Midbrain (tissue), 1 donor: ENCODE measurements at places on chromosomes 13 and 19.
A peak's percentile ranks its signal among the peaks of the same experiment; 100 is the strongest.

- no peak for DNase-seq
These were observed at the start of gene SYT5 for GRCh38 chr19:55179606-55180484. Gene SYT5, minus strand, starts transcription at chr19:55180289. Its CDS starts 1,248 bp downstream, at chr19:55179041.

DNA sequence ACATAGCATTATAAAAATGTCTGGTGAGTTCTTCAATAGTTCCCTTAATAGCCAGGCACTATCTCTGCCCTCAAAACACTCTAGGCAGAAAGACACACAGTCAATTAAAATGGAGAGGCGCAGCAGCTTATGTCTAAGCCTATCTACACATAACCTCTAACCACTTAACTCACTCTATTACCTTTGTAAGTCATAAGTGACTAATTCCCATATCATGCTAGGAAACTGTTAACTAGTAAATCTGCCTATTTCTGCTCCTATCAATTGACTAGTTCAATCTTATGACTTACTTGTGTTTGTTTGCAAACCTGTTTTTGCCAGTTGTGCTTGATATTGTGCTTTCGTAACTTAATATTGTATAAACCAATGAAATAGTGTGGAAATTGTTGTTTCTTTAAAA is 3.2 kb downstream of the CCDC122 start:
- no peak for DNase-seq

GRCh38 chr13:111411151-111411858 is 90.9 kb downstream of the TEX29 start:
- DNase-seq, result no peak

GRCh38 chr13:47337781-47338507 is 441.1 kb upstream of the HTR2A start:
- DNase-seq, result no peak

GRCh38 chr19:48271531-48272151 is 1.8 kb downstream of the ZNF114 start:
- peak; percentile 21 for DNase-seq

- DNase-seq, result peak; percentile 20
These were observed 39.9 kb upstream of the CCNE1 start for GRCh38 chr19:29771708-29772414.

- DNase-seq, result no peak
These were observed 426 bp downstream of the KLC3 start for GRCh38 chr19:45340899-45341453.

DNA sequence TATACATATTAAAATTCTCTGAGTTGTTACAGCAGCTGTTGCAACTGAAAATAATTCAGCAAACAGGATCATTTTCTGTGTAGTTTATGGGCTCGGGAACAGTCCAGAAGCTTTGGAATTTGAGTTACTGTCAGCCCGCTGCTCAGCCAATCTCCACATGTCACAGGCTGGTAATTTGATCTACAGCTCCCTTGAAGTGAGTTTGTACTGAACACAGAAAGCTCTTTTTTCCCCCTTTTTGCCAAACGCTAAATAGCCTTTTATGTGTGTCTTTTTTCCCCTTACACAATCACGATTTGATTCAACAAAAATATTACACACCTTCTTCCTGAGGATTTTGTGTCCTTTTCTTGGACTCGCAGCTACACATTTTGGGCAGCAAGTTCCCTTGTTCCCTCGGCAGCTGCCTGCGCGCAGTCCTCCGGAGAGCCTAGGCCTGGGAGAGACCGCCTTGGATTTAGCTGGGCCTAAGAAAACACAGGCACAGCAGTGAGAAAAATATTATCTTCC is 371.4 kb downstream of the KCNRG start:
- DNase-seq, result no peak

- peak; percentile 93 for DNase-seq
These were observed 4.2 kb upstream of the SPACA6 start for GRCh38 chr19:51688671-51689571.

DNA sequence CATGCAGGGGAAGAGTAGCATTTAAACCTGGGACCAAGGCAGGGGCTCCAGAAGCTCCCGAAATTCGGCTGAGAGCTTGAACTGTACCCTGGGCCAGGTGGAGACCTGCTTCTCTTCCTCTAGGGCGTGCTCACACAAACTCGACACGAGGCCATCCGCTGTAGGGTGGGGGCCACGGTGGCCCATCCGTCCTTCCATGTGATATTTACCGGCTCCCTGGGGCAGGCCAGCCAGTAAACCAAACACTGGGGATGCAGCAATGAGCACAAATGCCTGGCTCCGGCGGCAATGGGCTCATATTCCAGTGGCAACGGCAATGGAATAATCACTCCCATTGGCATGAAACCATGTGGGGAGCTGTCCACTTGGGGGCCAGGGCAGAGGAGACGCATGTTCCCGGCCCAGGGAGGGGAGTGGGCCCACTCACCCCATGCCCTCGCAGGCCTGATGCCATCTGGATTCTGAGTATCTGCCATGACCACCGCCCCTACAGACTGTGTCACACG is 10.8 kb downstream of the SH3GL1 start:
- DNase-seq, result no peak

- DNase-seq, result no peak
These were observed 1.1 kb upstream of the NEK3 start for GRCh38 chr13:52160506-52160905.

DNA sequence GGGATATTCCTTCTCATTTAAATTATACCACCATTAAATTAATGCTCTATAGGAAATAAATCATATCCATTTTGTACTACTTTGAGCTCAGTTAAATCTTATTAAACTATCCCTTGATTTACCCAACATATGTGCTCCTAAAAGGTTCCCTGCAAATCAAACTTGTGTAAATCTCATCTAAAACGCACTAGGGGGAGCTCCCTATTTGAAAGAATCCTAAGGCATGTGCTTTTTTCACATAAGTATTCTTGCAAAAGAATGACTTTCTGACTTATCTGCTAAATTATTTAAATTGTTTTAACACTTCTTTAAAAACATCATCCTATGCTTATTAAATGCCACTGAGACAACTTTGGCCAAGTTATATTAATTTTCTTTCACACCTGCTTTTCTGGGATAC is 7.9 kb downstream of the INTS6 start:
- DNase-seq, result peak; percentile 53

GRCh38 chr13:110113284-110113764 is 193.6 kb downstream of the COL4A1 start:
- DNase-seq, result no peak

- DNase-seq, result no peak
These were observed 749 bp downstream of the ZNF264 start for GRCh38 chr19:57192077-57192420.

GRCh38 chr19:4009990-4010807 is 2.7 kb downstream of the PIAS4 start:
- DNase-seq, result no peak

DNA sequence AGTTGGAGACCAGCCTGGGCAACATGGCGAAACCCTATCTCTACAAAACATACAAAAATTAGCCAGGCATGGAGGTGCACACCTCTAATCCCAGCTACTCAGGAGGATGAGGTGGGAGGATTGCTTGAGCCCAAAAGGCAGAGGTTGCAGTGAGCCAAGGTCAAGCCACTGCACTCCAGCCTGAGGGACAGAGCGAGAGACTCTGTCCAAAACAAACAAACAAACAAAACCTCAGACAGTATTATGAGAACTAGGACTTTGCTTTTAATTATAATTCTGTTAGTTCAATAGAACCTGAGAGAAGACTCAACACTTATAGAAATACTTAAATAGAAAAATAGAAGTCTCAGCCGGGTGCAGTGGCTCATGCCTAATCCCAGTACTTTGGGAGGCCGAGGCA is 31.1 kb upstream of the TPM4 start:
- DNase-seq, result no peak

DNA sequence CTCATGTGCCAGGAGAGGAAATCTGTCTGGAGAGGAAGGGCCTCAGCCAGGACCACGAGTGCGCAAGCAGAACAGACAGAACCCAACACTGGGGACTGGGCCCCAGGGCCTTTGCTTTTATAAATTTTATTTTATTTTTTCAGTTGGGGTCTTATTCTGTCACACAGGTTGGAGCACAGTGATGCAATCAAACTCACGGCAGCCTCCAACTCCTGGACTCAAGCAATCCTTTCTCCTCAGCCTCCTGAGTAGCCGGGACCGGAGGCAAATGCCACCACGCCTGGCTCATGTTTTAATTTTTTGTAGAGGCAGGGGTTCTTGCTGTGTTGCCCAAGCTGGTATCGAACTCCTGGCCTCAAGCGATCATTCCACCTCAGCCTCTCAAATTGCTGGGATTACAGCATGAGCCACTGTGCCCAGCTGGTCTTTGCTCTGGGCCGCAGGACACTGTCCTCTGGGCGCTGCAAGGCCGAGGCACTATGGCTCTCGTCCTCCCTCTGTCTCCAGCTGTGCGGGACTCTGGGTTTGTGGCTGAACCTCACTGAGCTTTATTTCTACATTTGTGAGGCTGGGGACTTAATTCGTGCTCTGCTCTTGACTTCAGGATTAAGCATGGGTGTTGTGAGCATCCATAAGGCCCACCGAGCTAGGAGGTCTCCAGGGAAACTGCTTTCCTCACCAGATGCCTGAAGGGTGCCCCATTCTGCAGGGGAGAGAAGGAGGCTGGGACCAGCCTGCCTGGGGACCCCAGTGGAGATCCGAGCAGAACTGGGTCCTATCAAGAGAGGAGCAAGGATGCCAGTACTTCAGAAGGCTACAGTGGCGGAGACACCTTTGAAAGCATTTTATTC is 144.2 kb upstream of the VSTM2B start:
- no peak for DNase-seq

DNA sequence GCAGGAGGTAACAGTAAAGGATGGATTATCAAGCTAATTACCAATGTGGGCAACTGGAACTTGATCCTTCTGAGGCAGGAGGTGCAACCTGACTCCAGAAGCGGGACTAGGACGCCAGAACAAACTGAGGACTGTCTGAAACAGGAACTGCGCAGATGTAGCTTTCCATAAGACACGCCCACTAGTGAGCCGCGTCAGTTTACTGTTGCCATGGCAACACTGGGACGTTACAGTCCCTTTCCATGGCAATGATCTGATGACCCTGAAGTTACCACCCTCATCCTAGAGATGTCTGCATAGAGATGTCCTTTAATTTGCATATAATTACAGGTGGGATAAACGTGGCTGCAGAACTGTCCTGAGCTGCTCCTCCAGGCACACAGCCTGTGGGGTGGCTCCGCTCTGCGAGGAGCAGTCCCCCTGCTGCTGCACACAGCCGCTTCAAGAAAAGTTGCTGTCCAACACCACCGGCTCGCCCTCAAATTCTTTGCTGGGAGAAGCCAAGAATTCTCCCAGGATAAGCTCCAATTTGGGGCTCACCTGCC is 816.6 kb downstream of the UQCRFS1 start:
- no peak for DNase-seq

DNA sequence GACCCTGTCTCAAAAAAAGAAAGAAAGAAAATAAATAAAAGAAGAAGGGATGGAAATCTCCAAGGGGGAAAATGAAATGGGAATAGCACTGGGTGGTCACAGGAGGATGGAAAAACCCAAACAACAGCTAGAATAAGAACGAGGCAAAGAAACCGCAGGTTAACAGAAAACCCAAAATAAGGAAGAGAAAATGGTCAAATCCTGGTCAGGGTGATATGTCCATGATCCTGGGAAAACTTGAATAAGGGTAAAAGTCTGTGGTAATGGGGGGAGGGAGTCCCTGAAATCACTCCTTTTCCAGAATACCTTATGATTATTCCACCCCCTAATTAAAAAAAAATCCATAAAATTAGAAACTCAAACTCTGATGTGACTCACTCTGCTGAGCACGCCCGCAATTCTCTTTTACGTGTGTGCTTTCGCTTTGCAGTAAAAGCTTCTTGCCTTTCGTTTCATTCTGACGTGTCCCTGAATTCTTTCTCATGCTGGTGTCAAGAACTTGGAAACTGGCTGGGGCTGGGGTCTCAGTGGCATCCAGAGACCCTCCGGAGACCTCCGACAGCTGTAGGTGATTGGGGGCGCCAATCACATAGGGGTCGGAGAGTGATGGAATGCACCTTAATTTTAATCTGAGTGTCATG is 4.3 kb upstream of the NAXD start:
- no peak for DNase-seq
